ENCODE measurements at places on chromosomes 13 and 19. TPM values are rescaled to one million over a fixed set of nuclear protein-coding genes. Genes with fewer than 3 reads are reported as not detected.
A peak's percentile ranks its signal among the peaks of the same experiment; 100 is the strongest.

Gene FOXA3
- total RNA-seq: 5.8 TPM

GRCh38 chr19:38719761-38720558, 24.3 kb downstream of the CAPN12 start:
- no peak for DNase-seq
- no peaks in the 10 kb centered on the region for H3K27me3 ChIP-seq
- H3K4me1 ChIP-seq: no peaks in the 10 kb centered on the region
- peak overlapping the region; percentile 17 for H3K27ac ChIP-seq

DNA sequence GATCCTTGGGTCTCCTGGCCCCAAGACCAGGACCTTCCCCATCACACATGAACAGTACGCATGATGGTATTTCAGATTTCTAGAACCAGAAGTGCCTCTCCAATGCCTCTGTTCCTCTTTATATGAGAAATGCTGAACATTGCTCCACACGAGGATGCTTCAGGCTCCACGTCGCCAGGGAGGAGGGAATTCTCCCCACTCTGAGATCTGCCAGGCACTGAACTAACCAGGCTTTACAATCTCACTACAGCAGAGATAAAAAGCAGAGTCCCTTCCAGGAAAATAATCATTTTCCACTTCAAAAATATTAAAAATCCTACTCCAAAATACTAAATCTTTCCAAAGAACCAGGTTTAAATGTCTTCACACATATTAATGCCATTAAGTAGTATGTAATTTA, 10.4 kb downstream of the DOCK9 start:
- H3K36me3 ChIP-seq: no peaks in the 10 kb centered on the region
- no peak for DNase-seq
- H3K27ac ChIP-seq: no peak overlapping the region
- H3K4me1 ChIP-seq: peaks cover 14% of the 10 kb centered on the region

DNA sequence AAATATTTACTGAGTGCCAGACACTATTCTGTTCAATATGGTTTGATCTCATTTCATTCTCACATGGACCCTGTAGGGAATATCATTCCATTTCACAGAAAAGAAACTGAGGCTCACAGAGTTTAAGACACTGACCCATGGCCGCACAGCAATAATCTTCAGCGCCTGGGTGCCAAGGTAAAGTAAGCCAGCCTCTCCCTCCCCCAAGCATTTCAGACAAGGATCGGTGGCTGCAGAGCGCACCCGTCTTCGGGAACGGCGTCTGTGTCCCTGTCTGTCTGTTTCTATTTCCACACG, 4.3 kb upstream of the PDE4A start:
- H3K27ac ChIP-seq: peak overlapping the region; percentile 89
- no peak for DNase-seq
- H3K4me3 ChIP-seq: peak overlapping the region; percentile 58
- H3K4me1 ChIP-seq: peaks cover 50% of the 10 kb centered on the region
- H3K36me3 ChIP-seq: no peaks in the 10 kb centered on the region

GRCh38 chr13:74747186-74747955, 613.2 kb upstream of the KLF12 start:
- H3K27me3 ChIP-seq: no peaks in the 10 kb centered on the region
- no peaks in the 10 kb centered on the region for H3K36me3 ChIP-seq
- no peak for DNase-seq
- H3K4me1 ChIP-seq: no peaks in the 10 kb centered on the region

DNA sequence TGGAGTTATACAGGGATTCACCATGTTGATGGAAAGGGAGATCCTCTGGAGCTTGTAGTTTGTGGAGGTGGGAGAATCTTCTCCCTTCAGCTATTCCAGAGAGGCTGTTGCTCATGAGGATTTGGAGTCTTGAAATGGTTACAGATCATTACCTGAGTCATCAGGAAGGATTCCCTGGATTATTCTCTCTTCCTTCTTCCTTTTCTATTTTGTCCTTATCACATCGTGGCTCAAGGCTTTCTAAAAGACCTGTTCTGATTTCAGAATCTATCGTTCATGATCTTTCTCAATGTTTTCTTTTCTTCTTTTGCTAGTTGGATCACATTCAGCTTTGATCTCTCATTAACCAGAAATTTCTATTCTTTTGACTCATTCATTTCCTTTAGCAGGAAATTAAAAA, 196.0 kb downstream of the KLF5 start:
- no peaks in the 10 kb centered on the region for H3K36me3 ChIP-seq
- no peaks in the 10 kb centered on the region for H3K27me3 ChIP-seq
- H3K4me1 ChIP-seq: no peaks in the 10 kb centered on the region
- no peak overlapping the region for H3K4me3 ChIP-seq

GRCh38 chr13:101868585-101869469, 416.4 kb downstream of the ITGBL1 start:
- no peaks in the 10 kb centered on the region for H3K27me3 ChIP-seq
- no peak for DNase-seq
- H3K36me3 ChIP-seq: no peaks in the 10 kb centered on the region
- no peak overlapping the region for H3K27ac ChIP-seq
- no peaks in the 10 kb centered on the region for H3K4me1 ChIP-seq

- no peak overlapping the region for H3K4me3 ChIP-seq
- H3K36me3 ChIP-seq: no peaks in the 10 kb centered on the region
- H3K4me1 ChIP-seq: peaks cover 2% of the 10 kb centered on the region
- H3K27me3 ChIP-seq: no peaks in the 10 kb centered on the region
Observed at GRCh38 chr19:51090471-51090870, 7.8 kb upstream of the KLK14 start.

- H3K36me3 ChIP-seq: no peaks in the 10 kb centered on the region
- no peak overlapping the region for H3K4me3 ChIP-seq
- DNase-seq: no peak
Observed at GRCh38 chr13:53110181-53110580, 81.6 kb downstream of the OLFM4 start.

DNA sequence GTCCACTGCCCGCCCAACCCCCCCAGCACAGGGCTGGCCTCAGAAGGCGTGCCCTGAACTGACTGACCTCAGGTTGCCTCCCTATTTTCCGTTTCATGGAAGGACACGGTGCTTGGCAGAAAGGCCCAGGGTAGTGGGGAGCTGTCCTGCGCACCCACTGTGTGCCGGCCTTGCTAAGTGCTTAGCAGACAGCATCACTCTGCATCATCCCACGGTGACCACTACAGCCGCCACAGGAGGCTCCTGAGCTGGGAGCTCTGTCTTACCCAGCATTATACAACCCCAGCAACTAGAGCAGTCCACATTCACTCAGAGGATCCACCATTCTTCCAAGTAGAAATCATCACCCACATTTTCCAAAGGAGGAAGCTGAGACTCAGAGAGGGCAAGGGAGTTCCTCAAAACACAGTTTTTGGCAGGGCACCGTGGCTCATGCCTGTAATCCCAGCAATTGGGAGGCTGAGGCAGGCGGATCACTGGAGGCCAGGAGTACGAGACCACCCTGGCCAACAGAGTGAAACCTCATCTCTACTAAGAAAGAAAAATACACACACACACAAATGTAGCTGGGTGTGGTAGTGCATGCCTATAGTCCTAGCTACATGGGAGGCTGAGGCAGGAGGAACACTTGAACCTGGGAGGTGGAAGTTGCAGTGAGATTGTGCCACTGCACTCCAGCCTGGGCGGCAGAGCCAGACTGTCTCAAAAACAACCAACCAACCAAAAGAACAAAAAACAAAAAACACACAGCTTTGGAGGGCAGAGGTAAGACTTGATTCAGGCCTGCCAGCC, 1.6 kb downstream of the SBK2 start:
- H3K36me3 ChIP-seq: no peaks in the 10 kb centered on the region
- DNase-seq: no peak
- H3K4me1 ChIP-seq: no peaks in the 10 kb centered on the region
- no peak overlapping the region for H3K4me3 ChIP-seq
- no peaks in the 10 kb centered on the region for H3K27me3 ChIP-seq

Gene ICAM1
- 5.0 TPM for total RNA-seq

Gene BBC3
- 45.0 TPM for total RNA-seq

DNA sequence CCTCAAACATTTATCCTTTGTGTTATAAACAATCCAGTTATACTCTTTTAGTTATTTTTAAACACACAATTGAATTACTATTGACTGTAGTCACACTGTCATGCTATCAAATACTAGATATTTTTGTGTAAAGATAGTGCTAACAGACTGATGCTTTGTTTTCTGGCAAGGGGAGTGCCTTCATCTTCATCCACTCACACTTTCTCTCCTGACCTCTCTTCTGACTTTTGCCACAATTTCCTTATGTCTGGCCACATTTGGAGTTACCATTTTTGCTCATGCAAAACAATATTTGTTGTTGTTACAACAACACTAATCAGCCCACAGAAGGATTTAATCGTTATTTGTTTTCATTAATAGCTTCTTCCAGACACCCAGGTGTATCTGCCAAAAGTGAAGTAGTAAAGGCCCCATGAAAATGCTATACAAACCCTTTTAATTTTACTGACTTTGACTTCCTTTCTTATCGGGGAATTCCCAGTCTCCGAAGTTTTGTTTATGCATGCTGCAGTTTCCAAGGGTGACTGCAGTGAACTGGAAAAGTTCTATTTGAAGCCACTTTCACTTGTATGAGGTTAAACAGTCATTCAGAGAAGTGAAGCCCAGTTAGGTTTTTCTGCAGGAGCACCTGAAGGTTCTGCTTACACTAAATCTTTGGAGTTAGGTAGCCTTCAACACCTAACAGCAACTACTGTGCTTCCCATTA, 66.1 kb upstream of the FRY start:
- no peak for DNase-seq
- H3K36me3 ChIP-seq: no peaks in the 10 kb centered on the region
- no peaks in the 10 kb centered on the region for H3K4me1 ChIP-seq
- H3K27ac ChIP-seq: no peak overlapping the region

DNA sequence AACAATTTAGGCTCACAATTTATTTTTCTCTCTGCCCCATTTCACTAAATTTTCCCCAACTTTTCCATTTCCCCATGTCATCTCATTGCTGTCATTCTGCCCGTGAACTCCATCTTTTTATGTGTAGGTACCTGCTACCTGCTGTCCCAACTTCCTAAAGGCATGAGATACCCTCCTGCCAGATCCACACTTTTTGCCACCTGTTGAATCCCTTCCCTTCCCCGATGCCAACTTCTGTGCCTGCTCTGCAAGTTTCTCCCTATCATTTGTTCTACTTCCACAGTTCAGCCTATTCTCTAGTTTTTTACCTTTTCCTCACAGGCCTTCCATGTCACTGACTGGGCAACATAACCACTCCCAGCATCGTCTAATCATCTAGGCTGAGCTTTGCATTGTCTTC, 607.5 kb upstream of the KLF12 start:
- no peaks in the 10 kb centered on the region for H3K36me3 ChIP-seq
- H3K4me1 ChIP-seq: no peaks in the 10 kb centered on the region
- H3K27ac ChIP-seq: no peak overlapping the region
- DNase-seq: no peak
- H3K27me3 ChIP-seq: no peaks in the 10 kb centered on the region
- H3K4me3 ChIP-seq: no peak overlapping the region

- no peaks in the 10 kb centered on the region for H3K36me3 ChIP-seq
- no peak for DNase-seq
- H3K27me3 ChIP-seq: 0 out of 2 replicates have a peak, but pooled peaks cover 4% of the 10 kb centered on the region
- no peak overlapping the region for H3K27ac ChIP-seq
- no peaks in the 10 kb centered on the region for H3K4me1 ChIP-seq
Observed at GRCh38 chr19:29188289-29189032, 24.5 kb downstream of the UQCRFS1 start.

Gene ZNF835
- not detected for total RNA-seq

GRCh38 chr19:39426170-39426569, 9.6 kb downstream of the RPS16 start:
- no peak overlapping the region for H3K4me3 ChIP-seq
- no peak for DNase-seq
- no peaks in the 10 kb centered on the region for H3K27me3 ChIP-seq
- H3K36me3 ChIP-seq: no peaks in the 10 kb centered on the region
- H3K27ac ChIP-seq: no peak overlapping the region
- H3K4me1 ChIP-seq: peaks cover 38% of the 10 kb centered on the region

DNA sequence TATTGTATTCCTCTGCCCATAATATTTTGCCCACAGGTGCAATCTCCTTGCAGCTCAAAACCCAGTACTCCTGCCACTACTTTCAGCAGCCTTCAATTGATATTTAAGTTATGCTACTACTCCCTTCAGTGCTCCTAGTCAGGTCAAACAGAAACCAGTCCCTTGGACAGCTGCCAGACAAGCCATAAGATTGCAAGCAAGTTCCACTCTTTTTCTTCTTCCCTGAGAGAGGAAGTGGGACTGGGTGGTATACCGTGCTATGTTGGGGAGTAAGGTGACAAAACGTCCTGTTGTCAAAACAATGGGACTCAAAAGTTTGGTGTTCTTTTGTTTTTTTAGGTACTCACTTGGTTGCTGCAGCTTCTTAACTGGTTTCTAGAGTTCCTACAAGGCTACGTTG, 63.1 kb upstream of the FRY start:
- no peaks in the 10 kb centered on the region for H3K4me1 ChIP-seq
- no peak overlapping the region for H3K4me3 ChIP-seq
- H3K36me3 ChIP-seq: no peaks in the 10 kb centered on the region
- no peaks in the 10 kb centered on the region for H3K27me3 ChIP-seq
- no peak overlapping the region for H3K27ac ChIP-seq
- DNase-seq: no peak

DNA sequence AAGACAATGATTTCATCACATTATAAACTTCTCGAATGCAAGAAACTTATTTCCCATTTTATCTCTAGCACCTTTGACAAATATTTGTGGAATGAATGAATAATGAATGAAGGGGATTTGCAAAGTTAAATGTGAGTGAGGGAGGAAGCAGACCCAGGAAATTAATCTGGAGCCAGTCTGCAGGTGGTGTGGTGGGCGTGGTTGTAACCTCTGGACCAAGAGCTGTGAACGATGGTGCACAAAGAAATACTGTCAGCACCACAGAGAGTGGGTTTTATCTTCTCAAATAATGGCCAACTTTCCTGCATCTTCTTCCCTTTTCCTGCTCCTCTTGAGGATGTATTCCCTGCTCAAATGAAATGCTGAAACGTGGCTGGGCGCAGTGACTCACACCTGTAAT, 11.0 kb upstream of the ZNF792 start:
- no peaks in the 10 kb centered on the region for H3K27me3 ChIP-seq
- no peaks in the 10 kb centered on the region for H3K36me3 ChIP-seq
- H3K27ac ChIP-seq: no peak overlapping the region
- H3K4me3 ChIP-seq: no peak overlapping the region

DNA sequence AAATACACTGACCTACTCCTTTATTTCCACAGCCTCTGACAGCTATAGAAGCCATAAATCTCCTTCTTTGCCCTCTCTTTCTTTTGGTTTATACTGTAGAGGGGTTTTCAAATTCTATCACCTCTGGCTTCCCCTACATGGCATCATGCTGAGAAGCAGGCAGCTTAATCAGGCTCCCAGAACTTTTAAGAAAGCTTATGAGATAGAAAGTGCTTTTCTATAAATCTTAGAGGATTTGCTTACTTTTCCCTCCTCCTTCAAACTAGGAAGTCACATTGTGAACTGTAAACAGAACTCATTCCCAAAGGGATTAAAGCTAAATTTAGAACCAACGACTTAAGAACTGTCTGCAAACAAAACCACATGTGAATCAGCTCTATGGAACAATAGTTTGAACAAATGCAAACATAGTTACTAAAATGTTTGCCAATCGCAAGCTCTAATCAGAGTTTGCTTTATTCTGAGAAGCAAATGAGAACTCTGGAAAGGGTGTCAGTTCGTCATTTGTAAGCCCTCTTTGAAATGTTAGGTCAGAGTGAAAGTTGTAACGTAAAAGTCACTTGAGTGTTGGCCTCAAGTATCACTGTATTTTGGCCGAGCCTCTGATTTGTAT, 344.1 kb downstream of the RFC3 start:
- no peaks in the 10 kb centered on the region for H3K27me3 ChIP-seq
- H3K4me3 ChIP-seq: no peak overlapping the region
- no peaks in the 10 kb centered on the region for H3K36me3 ChIP-seq

Gene TEX26
- not detected for total RNA-seq

GRCh38 chr13:44051918-44052675, 172.4 kb downstream of the LACC1 start:
- no peak for DNase-seq
- no peaks in the 10 kb centered on the region for H3K27me3 ChIP-seq
- H3K36me3 ChIP-seq: no peaks in the 10 kb centered on the region

GRCh38 chr13:35926859-35927530, 204.2 kb downstream of the DCLK1 start:
- no peak overlapping the region for H3K4me3 ChIP-seq
- peaks cover 11% of the 10 kb centered on the region for H3K4me1 ChIP-seq
- DNase-seq: no peak
